ENCODE measurements at places on chromosomes 13 and 19.

GRCh38 chr13:90532861-90533492 is 814.5 kb upstream of the MIR17HG start:
- no peak for DNase-seq

GRCh38 chr13:112970552-112971287 is 1.7 kb downstream of the MCF2L start:
- DNase-seq: no peak

DNA sequence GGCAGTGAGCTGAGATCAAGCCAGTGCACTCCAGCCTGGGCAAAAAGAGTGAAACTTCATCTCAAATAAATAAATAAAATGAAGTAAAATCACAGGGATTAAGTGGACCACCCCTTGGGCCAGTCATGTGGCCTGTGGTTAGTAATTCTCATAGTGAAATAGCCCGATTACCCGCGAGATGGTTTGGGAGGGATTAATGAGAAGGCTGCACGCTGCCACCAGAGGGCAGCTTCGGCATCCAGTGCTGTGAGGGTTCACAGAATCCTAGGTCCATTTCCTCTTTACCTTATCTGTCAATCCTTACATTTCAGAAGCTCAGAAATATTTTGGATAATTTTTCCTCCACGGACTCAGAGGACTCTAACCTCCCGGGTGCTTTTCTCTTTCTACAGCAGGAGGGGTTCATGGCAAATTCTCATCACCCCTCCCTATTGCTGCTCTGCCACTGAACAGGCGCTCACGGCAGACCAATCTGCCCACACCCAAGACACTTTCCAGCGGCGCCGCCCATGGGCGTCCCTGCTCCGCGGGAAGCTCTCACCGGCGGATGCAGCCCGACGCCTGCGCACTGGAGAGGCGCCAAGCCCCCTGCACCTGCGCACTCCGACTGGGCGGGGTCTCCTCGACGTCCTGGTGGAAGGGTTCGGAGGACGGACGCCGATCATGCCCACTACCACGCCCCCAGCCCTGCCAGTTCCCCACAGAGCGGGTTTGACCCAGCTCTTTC is 11.0 kb downstream of the ZNF835 start:
- no peak for DNase-seq

DNA sequence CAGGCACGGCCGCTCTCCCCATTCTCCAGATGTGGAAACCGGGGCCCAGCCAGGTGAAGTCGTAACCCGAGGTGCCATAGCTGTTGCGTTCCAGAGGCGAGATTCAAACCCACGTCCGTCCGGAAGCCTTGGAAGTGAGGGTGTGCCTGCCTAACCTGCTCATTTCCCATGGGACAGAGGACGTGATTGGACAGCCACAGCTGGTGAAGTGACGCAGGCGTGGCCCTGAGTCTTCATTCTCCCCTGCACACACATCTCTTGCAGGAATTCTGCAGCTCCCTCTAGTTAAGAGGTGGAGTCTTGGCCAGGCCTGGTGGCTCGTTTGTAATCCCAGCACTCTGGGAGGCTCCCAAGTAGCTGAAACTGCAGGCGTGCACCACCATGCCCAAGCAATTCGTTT is 16.8 kb downstream of the MEIS3 start:
- DNase-seq: no peak

- no peak for DNase-seq
Observed at GRCh38 chr19:1649706-1650649, 2.4 kb downstream of the TCF3 start.

DNA sequence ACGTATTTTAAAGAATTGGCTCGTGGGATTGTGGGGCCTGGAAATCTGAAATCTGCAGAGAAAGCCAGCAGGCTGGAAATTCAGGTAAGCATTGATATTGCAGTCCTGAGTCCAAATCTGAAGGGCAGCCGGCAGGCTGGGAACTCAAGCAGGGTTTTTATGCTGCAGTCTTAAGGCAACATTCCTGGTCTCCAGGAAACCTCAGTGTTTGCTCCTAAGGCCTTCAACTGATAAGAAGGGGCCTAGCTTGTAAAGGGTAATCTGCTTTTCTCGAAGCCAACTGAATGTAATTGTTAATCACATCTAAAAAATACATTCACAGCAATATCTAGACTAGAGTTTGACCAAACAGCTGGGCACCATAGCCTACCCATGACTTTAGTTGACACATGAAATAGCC is 154.4 kb downstream of the EFNB2 start:
- DNase-seq: no peak

Measured in effector CD4-positive, alpha-beta T cell (primary cell).